Body of pancreas (tissue), 4 donors: ENCODE measurements at places on chromosomes 5 and 9. TPM values are rescaled to one million over a fixed set of nuclear protein-coding genes. Genes with fewer than 3 reads are reported as not detected.

Gene GABRA6
- total RNA-seq = not detected

Gene OR13C2
- not detected for total RNA-seq

Gene EPB41L4B
- 122 TPM for total RNA-seq

Gene IFNW1
- not detected for total RNA-seq

Gene ORM1
- not detected for total RNA-seq

Gene ZNF483
- total RNA-seq = 8.6 TPM

DNA sequence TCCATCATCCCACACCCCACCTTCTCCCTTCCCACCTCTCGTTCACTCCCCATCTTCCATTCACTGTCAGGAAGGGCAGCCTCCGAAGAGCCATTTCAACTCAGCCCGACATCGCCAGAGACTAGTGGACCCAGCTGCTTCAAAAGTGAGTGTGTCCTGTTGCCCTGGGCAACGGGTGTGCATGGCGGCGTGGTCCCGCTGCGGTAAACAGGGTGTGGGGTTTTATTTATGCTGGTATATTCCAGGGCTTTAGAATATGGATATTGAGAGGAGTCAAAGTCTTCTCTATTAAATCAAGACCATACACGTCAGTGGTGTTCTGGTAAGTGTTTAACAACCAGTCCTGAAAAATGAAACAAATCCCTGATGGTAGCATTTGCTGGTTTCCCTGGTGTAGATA, 274.5 kb downstream of the MAST4 start:
- no peak for DNase-seq
- no peaks in the 10 kb centered on the region for H3K36me3 ChIP-seq
- no peaks in the 10 kb centered on the region for H3K27me3 ChIP-seq
- H3K4me1 ChIP-seq = no peaks in the 10 kb centered on the region

GRCh38 chr5:87359106-87359505, 53.6 kb downstream of the CCNH start:
- H3K36me3 ChIP-seq = no peaks in the 10 kb centered on the region
- no peaks in the 10 kb centered on the region for H3K4me1 ChIP-seq
- H3K27ac ChIP-seq = no peak overlapping the region
- H3K27me3 ChIP-seq = no peaks in the 10 kb centered on the region
- DNase-seq = no peak
- no peak overlapping the region for H3K4me3 ChIP-seq

DNA sequence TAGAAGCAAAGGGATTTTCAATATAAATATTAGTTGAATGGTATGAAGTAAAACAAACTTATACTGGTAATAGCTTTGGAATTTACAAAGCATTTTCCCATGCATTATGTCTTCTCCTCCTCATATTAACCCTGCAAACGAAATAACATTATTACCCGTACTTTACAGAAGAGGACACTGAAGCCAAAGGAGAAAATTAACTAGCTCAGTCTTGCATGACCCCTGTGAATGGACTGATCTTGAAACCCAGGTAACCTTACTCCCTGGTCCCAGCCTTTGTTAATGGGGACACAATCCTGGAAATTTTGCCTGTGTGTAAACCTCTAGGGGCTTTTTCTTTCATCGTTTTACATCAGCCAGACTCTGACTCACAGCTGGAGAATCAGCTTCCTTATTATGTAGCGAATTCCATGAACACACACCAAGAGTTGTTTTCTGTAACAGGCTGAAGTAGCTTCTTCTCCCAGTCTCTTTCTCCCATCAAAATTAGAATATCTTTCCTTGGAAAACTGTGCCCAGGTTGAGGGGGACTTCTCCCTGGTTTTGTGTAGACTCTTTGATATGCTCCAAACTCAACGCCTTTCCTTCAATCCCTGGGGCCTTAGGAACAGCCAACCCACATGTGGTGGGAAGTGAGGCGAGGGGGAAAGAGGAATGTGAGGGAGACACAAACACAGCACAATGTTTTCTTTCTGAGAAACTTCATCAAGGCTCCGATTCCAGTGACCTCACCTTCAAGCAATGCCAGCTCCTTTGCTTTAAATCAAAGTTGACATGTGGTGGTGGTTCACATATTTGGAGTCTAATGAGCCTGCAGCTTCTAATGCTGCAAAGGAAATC, 480.9 kb upstream of the PAPPA start:
- no peaks in the 10 kb centered on the region for H3K27me3 ChIP-seq
- DNase-seq = no peak
- H3K4me1 ChIP-seq = no peaks in the 10 kb centered on the region

DNA sequence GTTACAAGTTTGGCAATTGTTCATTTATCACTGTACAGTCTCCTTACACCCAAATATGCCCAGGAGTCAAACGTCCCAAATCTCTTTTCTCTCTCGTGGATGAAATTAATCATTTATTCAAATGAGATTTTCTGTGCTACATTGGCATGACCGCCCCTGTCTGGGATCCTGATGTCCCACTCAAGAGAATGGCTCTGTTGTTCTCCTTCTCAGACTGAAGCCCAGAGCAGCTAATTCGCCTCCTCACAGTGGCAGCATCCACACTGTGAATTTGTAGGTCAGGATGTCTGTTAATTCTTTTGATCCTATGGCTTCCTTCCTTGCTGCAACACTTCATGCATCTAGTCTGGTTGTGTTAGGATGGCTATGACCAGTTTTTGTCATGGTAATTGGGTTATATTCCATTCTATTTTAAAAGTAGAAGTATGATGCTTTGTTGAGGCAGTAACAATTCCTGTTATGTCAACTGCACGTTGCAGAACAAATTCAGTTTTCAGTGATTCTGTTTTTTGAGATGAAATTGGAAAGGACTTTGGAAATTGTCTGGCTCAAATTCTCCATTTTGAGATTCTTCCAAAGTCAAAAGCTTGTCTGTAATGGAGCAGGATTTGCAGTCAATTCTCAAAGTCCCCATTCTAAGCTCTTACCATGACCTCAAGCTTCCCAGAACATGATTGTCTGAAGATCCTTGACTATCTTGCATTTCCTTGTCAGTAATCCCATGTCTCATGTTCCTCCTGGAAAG, 141.5 kb upstream of the GAS1 start:
- no peaks in the 10 kb centered on the region for H3K36me3 ChIP-seq
- no peak for DNase-seq
- H3K4me3 ChIP-seq = no peak overlapping the region
- peaks cover 7% of the 10 kb centered on the region for H3K4me1 ChIP-seq
- H3K27me3 ChIP-seq = no peaks in the 10 kb centered on the region

DNA sequence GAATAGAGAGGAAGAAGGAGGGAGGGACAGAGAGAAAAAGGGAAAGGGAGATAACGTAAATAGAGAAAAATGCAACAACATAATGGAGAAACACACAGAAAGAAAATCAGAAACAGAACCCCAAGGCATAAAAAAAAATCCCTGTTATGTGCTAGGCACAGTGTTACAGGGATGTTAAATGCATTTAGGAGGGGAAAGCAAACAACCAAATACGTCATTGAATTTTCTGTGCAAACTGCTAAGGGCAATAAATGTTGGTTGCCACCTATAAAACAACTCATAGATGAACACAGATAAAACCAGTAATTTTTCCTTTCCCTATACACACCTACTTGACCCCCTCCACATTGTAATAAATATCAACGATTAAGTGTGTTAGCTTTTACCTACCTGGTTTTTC, 51.3 kb upstream of the ASTN2 start:
- H3K4me3 ChIP-seq = no peak overlapping the region
- no peaks in the 10 kb centered on the region for H3K4me1 ChIP-seq
- DNase-seq = no peak

- no peak for DNase-seq
- no peak overlapping the region for H3K27ac ChIP-seq
- H3K27me3 ChIP-seq = no peaks in the 10 kb centered on the region
- no peaks in the 10 kb centered on the region for H3K36me3 ChIP-seq
- H3K4me1 ChIP-seq = no peaks in the 10 kb centered on the region
- no peak overlapping the region for H3K4me3 ChIP-seq
Measured at GRCh38 chr9:13993632-13994185, 320.2 kb downstream of the NFIB start.

GRCh38 chr9:122126331-122127261, 33.0 kb downstream of the NDUFA8 start:
- no peaks in the 10 kb centered on the region for H3K36me3 ChIP-seq
- no peak overlapping the region for H3K4me3 ChIP-seq
- peaks cover 13% of the 10 kb centered on the region for H3K27me3 ChIP-seq
- H3K27ac ChIP-seq = no peak overlapping the region
- DNase-seq = no peak

- H3K27ac ChIP-seq = no peak overlapping the region
- no peak overlapping the region for H3K4me3 ChIP-seq
- DNase-seq = no peak
- no peaks in the 10 kb centered on the region for H3K27me3 ChIP-seq
Measured at GRCh38 chr5:73751254-73751914, 125.4 kb downstream of the ARHGEF28 start.

DNA sequence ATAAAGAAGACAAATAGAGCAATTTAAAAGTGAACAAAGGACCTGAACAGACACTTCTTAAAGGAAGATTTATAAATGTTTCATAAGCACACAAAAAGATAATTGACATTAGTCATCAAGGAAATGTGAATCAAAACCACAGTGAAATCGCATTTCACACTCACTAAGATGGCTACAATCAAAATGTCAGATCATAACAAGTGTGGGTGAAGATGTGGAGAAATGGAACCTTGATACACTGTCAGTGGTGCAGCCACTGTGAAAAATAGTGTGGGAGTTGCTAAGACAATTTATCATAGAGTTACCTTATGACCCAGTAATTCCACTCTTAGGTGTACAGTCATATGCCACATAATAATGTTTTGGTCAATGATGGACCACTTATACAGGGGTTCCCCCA, 54.5 kb upstream of the HTR4 start:
- H3K4me1 ChIP-seq = peaks cover 3% of the 10 kb centered on the region
- no peaks in the 10 kb centered on the region for H3K36me3 ChIP-seq
- no peak for DNase-seq
- H3K27me3 ChIP-seq = no peaks in the 10 kb centered on the region

DNA sequence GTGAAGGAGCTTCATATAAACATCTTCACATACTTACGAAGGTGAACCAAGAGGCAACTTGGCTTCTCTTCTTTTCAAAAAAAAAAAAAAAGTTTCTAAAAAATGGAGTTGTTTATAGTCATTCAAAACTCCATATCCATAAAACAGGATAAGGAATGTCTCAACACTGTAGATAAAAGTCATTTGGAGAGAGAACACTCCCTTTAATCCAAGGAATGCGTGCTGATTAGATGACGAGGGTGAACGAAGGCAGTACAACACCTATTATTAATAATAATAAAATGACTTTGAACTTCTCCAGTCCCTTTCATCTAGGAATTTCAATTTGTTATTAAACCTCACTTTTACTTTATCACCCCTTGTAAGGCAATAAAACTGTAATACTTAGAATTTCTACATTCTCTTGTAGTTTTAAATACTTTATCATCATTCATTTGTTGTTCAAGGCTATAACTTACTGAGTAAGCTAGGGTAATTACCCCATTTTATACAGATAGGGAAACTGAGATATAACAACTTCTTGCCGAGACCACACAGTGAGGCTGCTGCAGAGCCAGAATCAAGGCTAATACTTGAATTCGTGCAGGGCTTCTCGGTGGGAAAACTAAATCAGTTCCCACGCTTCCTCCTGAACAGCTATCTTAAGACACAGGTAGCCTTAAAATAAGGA, 377.1 kb downstream of the EFNA5 start:
- H3K27me3 ChIP-seq = no peaks in the 10 kb centered on the region
- peaks cover 3% of the 10 kb centered on the region for H3K4me1 ChIP-seq
- no peak for DNase-seq
- no peak overlapping the region for H3K4me3 ChIP-seq
- H3K27ac ChIP-seq = no peak overlapping the region
- H3K36me3 ChIP-seq = no peaks in the 10 kb centered on the region

DNA sequence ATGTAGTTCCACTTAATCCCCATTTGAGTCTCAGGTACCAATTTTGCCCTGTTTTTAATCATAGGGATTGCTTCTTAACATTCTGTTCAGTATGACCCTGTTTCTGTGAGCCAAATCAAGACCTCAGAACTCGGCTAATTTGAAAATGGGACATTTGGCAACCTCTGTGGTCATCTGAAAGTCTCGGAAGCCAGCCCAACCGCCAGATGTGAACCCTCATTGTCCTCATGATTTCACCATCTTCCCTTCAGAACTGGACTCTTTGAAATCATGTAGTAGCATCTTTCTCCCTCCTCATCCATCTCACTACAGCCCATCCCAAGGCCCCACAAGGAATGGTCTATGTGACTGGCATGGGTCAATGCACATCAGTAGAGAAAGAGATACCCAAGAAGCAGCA, 88.9 kb downstream of the S1PR3 start:
- H3K4me3 ChIP-seq = no peak overlapping the region
- peak; percentile 23 for DNase-seq
- no peaks in the 10 kb centered on the region for H3K27me3 ChIP-seq
- no peaks in the 10 kb centered on the region for H3K4me1 ChIP-seq

- no peaks in the 10 kb centered on the region for H3K36me3 ChIP-seq
- H3K27ac ChIP-seq = no peak overlapping the region
- peaks cover 6% of the 10 kb centered on the region for H3K4me1 ChIP-seq
Measured at GRCh38 chr5:133249593-133249992, 197.8 kb downstream of the HSPA4 start.

- no peaks in the 10 kb centered on the region for H3K4me1 ChIP-seq
- H3K27ac ChIP-seq = peak overlapping the region; percentile 30
- peak; percentile 87 for DNase-seq
Measured at GRCh38 chr9:86854898-86855523, 92.3 kb downstream of the GAS1 start.

DNA sequence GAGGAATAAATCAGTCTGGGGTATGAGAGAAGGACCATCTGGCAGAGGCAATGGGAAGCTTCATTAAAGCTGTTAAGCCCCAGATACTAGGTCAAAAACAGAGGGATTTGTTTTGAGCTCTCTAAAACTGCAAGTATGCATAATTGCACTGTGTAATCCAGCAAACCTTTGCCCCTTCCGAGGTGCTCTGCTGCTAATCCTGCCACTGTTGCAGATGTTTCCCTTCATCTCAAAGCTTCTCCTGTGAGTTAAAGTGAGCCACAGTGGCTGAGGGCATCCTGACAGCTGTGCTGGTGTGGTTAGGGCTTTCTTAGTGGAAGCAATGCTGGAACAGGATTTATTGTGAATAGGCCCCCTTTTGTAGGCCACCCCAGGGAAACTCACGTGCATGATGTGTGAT, 160.3 kb upstream of the TRPC7 start:
- no peak for DNase-seq
- no peaks in the 10 kb centered on the region for H3K27me3 ChIP-seq
- no peak overlapping the region for H3K27ac ChIP-seq
- peaks cover 11% of the 10 kb centered on the region for H3K4me1 ChIP-seq

DNA sequence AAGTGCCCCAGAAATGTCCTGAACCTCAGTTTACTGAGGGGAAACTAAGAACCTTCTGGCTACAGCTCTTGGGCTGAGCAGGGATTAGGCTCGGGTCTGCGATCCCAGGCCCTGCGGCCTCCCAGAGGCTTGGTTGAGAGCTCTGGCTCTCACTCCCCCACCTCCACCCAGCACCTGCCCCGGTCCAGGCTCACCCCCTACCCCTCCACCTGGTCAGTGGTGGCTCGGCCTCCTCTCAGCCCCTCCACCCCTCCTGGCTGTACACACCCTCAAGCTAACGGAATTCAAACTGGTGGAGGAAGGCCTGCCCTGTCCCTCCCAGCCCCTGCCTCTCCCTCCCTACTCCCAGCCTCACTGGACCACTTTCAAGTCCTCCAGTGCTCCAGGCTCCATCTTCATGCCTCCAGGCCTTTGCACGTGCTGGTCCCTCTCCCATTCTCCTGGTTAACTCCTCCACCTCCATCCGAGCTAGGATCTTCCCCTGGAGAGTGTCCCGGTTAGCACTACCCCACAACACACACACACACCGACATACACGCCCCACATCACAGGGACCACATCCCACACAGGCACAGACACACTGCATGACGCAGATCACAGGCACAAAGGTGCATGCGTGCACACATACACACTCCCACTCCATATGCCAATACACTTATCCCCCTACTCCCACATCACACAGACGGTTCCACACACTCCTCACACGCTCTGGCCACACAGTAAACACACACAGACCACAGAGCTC, 130.9 kb downstream of the C9orf50 start:
- H3K27me3 ChIP-seq = no peaks in the 10 kb centered on the region
- H3K27ac ChIP-seq = peak overlapping the region; percentile 98
- no peak for DNase-seq
